ENCODE measurements at places on chromosomes 7 and 10.

DNA sequence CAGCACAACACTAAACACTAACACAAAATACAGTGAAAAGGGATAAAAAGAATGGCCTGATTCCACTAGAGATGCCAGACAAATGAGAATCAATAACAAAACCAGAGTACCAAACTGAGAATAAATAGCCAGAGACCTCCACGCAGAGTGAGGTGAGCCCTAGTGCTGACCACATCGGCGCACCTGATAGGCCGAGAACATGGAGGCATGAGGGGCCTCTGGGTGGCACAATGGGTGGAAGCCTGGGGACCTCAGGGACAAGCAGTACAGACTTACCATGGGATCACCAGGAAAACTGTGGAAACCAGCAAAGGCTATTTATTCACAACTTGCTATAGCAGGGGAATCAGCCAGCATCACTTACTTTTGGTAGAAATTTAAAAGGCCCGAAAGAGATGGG is 1.8 kb upstream of the CSGALNACT2 start:
- no peak for DNase-seq

DNA sequence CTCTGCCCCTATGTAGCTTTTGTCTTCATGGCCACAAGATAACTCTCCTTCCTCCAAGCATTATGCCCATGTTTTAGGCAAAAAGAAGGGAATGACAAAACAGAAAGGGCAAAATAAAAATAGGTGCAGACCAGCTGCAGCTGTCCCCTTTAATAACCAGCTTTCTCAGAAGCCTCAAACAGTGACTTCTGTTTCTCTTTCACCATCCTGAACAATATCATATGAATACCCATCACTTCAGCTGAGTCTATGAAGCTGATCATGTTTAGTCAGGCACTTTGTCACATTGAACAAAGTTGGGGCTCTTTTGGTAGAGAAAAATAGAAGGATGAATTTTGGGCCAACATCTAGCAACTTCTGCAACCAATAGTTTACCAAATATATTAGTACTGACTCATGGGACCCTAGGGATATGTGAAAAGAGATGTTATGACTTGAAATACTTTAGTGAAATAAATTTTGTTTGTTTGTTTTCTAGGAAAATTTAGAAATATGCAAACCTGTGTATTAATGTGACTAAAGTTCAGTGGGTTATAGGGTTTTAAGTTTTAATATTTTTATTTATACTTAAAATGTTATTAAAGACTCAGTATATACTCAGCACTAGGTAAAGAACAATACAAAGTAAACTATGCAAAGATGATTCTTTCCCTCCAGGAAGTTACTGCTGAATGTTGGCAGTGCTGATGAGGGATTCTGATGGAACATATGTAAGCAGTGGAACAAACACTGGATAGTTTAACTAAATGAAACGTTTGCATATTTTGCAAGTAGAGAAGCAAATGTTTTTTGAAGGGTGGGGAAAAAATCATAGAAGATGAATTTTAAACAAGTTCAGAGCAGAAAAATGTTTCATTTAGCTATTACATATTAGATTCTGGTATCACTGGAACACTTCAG is 133.7 kb downstream of the FOXP2 start:
- no peak for DNase-seq

DNA sequence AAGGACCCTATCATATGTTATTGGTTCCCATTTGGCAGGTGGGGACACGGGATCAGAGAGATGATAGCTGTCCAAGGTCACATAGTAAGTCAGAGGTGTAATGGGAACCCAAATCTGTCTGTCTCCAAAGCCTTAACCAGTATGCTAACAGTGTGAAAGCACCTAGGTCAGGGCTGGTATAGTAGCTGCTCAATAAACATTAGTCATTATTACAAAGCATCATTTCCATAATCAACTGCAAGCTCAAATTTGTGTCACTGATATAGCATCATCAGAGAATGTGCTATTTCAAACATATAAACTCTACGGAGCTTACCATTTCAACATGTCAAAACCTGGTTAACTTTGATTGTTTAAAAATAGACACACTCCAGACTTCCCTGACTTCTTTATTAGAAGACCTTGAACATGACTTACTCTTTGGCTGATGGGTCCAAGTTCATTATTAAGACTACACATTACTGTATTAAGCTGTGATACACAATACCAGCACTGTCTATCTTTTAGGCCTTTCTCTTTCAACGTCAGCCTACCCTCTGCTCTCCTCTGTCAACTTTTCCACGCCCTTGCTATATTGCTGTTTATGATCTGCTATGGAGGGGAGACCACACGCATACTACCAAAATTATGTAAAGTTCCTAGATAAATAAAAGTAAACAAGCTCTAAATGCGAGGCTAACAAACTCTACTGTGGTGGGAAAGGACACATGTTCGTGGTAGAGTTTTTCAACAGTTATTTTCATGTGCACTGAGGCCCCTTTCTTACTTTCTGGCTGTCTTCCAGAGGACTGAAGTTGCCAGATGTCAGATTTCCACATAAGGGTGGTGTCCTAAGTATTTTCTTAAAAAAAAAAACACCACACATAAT is 33.6 kb downstream of the DNMBP start:
- DNase-seq, result no peak

- no peak for DNase-seq
Observed at GRCh38 chr10:62084451-62084850, 183.0 kb downstream of the ARID5B start.

GRCh38 chr10:89062861-89063260 is 72.3 kb downstream of the FAS start:
- DNase-seq, result no peak

DNA sequence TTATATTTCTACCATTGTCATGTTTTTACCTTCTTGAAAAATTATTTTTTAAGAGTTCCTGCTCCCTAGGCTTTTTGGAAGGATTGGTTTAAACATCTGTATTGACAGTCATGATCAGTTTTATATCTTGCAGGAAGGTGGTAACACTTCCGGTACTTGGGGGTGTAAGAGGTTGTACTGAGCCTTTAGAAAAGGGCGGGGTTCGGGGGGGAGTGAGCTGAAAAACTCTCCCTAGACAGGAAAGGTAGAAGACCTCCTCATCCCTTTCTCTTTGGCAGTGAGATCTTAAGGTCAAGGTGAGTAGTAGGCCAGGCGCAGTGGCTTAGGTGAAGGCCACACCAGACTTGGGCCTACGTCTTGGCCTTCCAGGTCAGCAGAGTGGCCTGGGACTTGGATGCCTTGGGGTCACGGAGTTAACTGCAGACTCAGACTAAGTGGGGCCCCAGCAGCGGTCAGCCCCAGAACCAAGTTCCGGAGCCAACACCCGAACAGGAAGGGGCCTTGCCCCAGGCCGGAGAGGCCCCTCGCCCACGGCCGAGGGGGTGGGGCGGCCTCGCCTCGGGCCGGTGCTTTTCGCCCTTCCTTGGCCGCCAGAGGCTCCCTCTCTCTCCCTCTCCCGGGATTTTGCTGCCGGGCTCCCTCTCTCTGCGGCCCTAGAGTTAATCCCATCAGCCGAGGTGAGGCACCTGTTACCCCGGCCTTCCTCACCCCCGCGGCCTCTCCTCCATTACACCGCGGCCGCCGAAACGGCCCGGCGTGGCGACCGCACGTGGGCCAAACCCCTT is at the start of gene PPP1R9A:
PPP1R9A (plus strand) TSS at position 569 of the 785 bp plus-strand sequence. CDS start 2,520 bp downstream, outside the sequence.
- no peak for DNase-seq

DNA sequence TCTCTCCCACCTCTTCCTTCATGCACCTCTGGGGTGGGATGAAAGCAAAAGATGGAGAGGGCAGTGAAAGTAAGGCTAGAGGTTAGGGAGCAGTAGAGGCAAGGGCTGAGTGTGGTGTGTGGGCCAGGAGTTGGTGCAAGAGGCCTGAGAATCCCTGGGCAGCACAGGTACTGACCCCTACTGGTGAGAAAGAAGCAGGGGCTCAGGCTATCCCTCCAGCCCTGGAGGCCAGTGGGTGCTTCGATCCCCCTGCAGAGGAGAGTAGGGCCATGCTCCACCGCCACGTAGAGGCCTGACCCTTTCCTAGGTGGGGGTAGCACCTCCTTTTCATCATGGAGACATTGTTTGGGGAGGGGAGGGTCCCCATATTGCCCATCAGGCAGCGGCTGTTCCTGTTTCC is 9.8 kb downstream of the CDHR1 start:
- DNase-seq, result no peak

DNA sequence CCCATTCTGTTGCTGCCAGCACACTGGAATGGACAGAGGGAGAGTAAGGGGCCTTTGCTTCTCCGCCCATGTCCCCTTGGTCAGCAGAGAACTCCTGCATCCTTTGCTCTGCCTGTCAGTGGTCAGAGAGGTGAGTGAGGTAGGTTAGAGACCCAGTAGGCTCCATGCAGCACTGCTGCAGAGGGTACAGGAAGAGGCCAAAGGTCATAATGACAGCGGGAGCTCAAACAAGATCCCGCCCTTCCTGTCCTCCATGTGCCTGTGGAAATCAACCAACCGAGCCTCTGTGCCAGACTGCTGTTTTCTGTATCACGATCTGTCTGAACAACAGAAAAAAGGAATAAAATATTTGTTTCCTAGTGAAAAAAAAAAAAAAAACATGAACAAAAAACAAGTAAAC is 81.4 kb downstream of the ZNF33B start:
- DNase-seq, result no peak

DNA sequence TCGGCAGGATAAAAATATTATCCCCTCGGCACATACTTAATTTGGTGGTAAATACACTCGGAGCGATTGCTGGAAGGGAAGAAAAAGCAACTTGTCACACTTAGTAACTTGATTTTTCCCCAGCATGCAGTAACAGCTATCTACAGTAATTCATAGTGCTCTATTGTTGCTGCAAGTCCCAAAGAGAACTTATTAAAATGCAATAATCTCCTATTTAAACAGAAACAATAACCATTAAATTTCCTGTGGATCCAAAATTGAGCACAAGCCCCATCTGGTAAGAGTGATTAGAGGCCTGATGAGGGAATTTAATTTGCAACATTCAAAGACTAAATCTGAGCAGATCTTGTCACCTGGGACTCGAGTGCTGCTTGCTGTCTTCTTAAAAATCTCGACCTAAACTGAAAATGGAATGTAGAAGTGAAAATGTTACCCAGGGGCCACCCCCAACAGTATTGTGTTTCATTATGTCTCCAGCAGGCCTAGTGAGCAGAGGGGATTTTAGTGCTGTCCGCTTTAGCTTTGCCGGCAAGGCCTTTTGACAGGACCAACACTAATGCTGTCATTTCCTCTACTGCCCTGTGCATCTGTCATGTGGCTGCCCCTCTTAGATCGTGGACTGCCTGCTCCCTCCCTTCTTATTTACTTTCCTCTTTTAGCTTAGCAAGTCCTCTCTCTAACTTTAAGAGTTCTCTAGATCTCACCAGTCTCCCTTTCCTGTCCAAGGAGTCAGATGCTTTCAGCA is 639.7 kb downstream of the AUTS2 start:
- DNase-seq, result no peak

- DNase-seq, result no peak
Observed at GRCh38 chr7:18336626-18337025, 158.9 kb upstream of the HDAC9 start.

DNA sequence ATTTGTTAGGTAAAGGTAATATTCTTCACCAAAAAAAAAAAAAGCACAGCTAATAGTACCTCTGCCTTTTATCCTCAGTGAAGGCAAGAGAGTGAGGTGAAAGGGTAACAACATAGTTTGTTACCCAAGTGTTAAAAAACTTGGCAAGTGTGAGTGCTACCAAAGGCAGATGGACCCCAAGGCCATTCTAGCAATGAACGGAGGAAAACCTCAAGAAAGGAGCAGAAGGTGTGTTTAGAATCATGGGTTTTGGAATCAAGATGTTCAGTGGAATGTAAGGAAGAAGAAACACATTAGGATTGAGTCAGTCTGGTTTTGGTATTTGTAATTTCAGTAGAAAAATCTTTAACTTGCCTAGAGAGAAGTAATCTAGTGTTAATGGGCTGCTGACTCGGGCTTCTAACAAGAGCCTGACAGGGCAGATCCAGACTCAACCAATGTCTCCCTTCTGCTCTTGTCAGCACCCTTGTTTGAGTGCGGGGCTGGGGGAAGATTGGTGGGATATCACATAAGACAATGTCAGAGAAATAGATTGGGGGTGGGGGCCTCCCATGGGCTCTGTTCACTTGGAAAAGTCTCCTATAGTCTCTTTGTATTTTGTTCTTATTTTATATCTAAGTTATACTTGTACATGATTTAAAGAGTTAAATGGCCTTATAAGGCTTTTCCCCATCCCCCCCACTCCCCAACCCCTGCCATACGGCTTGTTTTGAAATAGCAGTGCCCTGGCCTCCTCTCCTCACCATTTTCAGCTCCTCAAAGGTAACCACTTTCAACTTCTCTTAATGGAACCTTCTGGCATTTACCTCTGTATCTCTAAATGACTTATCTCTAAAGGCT is 44.4 kb downstream of the SCD start:
- no peak for DNase-seq

GRCh38 chr7:66207540-66207939 is 2.4 kb downstream of the TPST1 start:
- no peak for DNase-seq

DNA sequence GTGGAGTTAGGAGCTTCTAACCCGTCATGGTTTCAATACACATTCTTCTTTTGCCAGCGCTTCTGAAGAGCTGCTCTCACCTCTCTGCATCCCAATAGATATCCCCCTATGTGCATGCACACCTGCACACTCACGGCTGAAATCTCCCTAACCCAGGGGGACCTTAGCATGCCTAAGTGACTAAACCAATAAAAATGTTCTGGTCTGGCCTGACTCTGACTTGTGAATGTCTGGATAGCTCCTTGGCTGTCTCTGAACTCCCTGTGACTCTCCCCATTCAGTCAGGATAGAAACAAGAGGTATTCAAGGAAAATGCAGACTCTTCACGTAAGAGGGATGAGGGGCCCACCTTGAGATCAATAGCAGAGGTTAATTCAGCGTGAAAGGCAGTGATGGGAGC is 22.4 kb downstream of the PRSS2 start:
- DNase-seq, result no peak

DNA sequence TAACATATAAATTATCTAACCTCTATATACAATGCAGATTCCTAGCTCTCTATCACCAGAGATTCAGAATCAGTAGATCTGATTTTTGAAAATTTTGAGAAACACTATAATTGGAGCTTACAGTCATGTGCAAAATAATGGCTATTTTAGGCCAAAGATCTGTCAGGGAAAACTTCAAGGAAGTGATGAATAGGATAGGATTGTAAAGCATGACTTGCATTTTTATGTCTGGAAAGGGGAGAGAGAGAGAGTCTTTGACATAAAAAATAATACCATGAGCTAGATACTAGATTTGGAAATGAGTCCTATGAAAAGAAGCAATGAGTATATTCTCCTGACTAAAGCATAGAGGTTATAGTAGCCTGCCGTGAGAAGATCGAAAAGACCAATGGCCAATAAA is 181.1 kb downstream of the SDHAF3 start:
- DNase-seq, result no peak

GRCh38 chr10:97932932-97933530 is 83.4 kb downstream of the GOLGA7B start:
- no peak for DNase-seq

All from natural killer cell (primary cell).